ENCODE measurements at places on chromosomes 7 and 10.

DNA sequence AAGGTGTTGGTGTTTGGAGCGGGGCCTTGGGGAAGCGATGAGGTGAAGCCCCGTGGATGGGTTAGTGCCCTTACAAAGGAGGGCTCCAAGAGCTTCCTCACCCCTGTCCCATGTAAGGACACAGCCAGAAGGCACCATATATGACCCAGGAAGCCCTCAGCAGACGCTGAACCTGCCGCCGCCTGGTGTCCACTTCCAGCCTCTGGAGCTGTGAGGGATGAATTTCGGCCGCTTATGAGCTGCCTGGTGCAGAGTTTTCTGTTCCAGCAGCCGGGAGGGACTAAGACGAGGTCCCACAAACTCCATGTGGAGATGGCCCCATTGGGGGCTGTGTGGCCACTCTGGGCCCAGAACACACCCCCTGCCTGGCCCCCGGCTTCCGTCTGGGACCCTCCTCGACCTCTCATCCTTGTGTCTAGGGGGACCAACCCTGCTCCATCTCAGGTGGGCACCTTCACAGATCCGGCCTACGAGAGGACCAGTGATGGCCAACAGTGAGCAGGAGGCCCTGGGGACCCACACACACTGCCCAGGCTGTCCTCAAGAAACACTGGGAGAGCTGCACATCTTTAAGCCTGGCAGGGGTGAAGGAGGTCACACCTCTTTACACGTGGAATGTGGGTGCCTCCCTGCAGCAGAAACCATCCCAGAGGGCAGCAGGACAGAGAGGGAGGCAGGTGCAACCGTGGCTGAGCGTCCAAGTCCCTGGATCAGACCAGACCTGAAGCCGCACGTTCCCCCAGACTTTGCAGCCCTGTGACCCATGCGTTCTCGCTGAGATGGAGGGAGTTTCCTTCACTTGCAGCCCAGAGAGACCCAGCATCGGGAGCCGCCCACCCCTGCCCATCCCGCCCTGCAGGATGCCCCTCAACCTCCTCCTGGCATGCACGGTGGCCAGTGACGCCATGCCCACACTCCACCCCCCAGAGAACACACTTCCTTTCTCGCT lies 96.1 kb downstream of the PDGFA start:
- no peak for DNase-seq

GRCh38 chr10:50420196-50420595 lies 168.9 kb upstream of the ASAH2 start:
- DNase-seq, result no peak

GRCh38 chr10:132036887-132037675 lies 28.7 kb upstream of the JAKMIP3 start:
- DNase-seq, result no peak

GRCh38 chr7:137717811-137718271 lies 128.9 kb downstream of the DGKI start:
- no peak for DNase-seq

GRCh38 chr7:29237489-29237888 lies 42.9 kb downstream of the CHN2 start:
- DNase-seq, result no peak

DNA sequence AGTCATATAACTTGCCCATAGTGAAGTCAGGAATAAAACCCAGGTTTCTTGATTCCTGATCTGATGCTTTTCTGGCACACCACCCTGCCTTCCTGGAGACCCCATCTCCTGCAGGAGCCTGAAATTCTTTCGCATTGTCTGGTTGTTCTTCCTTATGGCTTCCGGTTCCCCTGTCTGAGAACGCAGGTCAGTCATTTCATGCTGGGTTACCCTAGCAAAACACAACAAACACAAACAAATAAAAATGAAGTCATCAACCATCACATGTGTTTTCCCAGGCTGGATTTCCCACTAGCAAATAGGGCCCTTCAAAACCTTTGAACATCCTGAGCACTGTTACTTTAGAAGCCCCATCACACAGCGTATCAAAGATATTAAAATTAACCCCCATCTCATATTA lies 569.6 kb downstream of the LRMDA start:
- DNase-seq, result no peak

DNA sequence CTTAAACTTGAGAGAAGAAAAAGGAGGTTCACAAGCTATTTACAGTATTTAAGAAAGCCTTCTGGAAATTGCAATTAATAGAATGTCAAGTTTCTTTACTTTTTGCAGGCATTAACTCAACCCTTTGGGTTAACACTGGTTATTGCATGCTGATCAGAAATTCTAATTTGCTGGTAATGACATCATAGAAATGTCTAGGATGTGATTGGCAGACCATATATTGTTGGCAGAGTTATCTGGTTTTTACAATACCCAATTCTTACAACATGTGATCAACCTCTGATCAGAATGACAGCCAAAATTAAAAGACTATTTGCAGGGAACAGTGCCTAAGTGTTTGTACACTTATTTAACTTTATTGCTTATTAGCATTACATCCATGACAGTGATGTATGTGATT lies 1.6 kb upstream of the CASD1 start:
- DNase-seq, result no peak

DNA sequence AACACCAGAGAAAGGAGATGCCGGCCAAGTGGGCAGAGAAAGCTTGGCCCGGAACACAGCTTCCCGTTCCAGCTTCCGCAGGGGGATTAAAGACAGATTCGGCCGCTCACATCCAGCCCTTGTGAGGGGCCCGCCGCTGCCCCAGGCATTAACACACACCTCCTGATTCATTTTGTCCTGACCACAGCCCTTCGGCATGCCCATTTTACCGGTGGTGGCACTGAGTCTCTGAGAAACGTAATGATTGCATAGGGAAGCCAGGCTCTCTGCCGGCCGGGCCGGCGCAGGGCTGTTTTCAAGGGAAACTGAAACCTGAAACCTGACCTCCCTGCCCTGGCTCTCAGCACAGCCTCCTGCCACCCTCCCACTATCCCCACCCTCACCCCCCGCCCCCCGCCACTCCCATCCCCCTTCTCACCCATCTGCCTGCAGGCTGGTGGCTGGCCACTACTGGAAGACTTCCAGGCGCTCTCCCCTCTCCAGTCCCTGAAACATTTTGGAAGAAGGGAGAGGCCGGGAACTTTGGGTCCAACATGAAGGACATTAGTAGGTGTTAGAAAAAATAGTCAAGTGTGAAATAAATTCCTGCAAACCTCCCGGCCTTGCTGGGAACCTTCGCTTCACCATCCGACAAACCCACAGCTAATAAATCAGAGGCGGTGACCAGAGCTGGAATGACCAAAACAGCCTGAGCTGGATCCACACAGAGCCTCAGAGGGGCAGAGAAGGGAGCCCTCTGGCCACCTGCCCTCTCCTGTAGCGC lies 83.5 kb upstream of the CUX1 start:
- peak; percentile 41 for DNase-seq
